IPS-NIHi11 (cell line): ENCODE measurements at places on chromosomes 1 and 21.

DNA sequence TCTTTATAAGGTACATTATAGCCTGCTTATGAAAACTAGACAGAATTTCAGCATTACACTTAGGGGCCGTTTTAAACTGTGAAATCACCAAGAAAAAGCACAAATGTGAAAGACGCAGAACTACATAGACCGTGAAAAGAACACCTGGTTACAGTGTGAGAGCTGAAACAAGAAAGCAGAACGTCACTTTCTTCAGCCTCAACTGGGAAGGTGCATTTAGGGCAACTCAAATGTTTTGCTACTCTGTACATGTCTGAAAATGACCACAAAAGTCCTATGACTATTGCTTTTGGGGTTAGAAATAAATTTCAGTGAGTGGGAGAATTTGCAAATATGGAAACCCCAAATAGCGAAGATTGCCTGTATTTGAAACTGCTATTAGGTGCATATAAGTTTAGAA is 268.7 kb downstream of the OLFM3 start:
- no peak for DNase-seq

- DNase-seq = no peak
Observed at GRCh38 chr1:156926175-156926574, 5.7 kb downstream of the LRRC71 start.

- DNase-seq = no peak
Observed at GRCh38 chr1:44806025-44806703, 987 bp downstream of the DYNLT4 start.

GRCh38 chr1:9687120-9687873 is 35.8 kb downstream of the PIK3CD start:
- DNase-seq = peak; percentile 90

- DNase-seq = no peak
Observed at GRCh38 chr1:171740356-171740863, 1.5 kb downstream of the VAMP4 start.

- DNase-seq = no peak
Observed at GRCh38 chr1:47780469-47780995, 216.7 kb downstream of the TRABD2B start.

DNA sequence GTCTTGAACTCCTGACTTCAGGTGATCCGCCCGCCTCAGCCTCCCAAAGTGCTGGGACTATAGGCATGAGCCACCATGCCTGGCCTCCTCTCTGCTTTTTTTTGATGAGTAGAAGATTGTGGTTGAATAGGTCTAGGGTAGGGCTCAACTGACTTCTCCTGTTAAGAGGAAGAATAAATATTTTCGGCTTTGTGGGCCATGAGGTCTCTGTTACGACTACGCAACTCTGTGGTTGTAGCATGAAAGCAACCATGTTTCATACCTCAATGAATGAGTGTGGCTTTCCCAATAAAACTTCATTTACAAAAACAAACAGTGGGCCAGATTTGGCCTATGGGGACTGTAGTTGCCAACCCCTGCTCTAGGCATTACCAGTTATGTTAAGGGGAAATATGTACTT is 67.8 kb downstream of the NID1 start:
- DNase-seq = no peak

- no peak for DNase-seq
Observed at GRCh38 chr1:235708390-235708962, 58.9 kb upstream of the GNG4 start.

GRCh38 chr1:211327346-211327921 is 801 bp downstream of the TRAF5 start:
- DNase-seq = peak; percentile 38

GRCh38 chr1:24930260-24931145 is at the start of gene RUNX3:
Gene RUNX3, minus strand, starts transcription at chr1:24930276. Its CDS starts 408 bp downstream, at chr1:24929868.
- peak; percentile 88 for DNase-seq

DNA sequence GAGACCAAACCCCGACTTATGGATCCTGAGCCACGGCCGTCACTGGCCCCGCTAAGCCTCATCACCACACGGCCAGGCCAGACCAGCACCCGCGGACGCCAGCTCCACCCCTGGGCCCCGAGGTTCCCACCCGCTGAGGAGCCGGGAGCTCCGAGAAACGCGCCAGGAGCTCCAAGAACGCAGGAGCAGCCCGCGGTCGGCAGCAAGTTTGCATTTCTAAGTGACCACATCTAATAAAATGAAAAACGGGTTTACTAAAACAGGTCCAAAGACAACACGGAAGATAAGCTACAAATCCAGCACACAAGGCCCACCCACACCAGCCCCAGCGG is 8.1 kb upstream of the C1QTNF12 start:
- no peak for DNase-seq

- no peak for DNase-seq
Observed at GRCh38 chr1:100607628-100608240, 69.8 kb downstream of the GPR88 start.

DNA sequence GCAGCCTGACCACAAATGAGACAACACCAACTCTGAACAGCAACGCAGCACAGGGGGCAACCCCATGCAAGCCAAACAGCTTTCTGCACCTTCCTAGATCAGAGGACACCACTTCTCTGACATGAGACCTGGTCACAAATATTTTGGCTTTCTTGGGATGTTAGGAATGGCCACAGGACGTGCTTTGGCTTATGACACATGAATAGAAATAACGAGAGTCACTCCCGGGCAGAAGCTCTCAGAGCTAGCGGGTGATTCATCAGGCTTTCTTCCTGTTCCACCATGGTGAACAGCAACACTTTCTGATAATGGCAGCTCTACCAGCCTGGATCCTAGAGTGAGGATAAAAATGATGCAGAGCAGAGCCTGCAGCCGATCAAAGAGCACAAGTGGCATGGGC is 39.4 kb downstream of the PAFAH2 start:
- no peak for DNase-seq

DNA sequence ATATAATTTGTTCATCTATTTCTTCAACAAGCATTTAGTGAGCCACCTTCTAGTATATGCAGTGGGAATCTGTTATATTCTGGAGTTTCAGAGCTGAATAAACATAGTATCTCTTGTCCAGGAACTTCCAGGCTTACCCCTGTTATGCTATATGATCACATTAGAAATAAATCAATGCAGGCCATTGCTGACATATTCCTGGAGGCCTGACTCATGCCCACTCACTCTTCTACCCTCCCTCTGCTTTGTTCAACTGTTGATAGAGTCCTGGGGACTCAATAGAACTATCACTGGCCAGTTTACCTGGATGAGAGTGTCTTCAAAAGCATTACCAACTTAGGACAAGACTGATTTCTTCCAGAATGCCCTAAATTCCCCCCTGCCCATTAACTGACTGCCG is 29.3 kb upstream of the SRSF10 start:
- peak; percentile 31 for DNase-seq

GRCh38 chr1:226867461-226868054 is 2.9 kb upstream of the PSEN2 start:
- no peak for DNase-seq

DNA sequence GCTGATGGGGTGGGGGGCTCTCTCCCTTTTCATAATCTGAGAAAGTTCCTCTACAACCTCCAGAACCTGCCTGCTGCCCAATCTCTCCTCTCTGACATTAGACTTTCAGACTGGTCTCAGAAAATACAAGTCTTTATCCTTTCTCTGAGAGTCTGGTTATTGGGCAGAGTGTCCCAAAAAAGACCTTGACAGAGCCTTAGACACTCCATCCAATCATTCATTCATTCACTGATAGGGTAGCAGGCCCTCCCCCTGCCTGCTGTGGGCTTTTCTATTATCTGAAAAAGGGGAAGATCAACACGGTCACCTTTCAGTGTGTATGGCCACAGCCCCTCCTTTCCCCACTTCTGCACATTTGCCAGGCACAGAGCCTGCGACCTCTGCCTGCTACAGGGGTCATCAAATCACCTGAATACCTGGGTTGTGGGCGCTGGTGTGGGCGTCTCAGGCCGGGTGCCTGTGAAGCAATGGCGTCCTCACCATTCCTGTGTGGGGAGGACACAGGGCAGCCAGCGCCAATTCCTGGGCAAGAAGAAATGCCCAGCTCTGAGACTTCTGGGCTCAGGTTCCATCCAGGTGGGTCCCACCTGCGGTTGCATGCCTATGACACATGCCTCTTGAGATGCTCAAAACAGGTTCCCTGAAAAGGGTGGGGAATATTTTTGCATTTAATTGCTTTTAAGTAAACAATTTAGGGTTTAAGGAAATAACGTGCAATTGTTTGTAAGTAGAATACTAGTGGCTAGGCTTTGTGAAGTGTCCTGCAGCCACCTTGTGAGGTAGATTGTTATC is 52.8 kb downstream of the ELK4 start:
- no peak for DNase-seq

- DNase-seq = no peak
Observed at GRCh38 chr1:225919906-225920305, 4.1 kb downstream of the PYCR2 start.

DNA sequence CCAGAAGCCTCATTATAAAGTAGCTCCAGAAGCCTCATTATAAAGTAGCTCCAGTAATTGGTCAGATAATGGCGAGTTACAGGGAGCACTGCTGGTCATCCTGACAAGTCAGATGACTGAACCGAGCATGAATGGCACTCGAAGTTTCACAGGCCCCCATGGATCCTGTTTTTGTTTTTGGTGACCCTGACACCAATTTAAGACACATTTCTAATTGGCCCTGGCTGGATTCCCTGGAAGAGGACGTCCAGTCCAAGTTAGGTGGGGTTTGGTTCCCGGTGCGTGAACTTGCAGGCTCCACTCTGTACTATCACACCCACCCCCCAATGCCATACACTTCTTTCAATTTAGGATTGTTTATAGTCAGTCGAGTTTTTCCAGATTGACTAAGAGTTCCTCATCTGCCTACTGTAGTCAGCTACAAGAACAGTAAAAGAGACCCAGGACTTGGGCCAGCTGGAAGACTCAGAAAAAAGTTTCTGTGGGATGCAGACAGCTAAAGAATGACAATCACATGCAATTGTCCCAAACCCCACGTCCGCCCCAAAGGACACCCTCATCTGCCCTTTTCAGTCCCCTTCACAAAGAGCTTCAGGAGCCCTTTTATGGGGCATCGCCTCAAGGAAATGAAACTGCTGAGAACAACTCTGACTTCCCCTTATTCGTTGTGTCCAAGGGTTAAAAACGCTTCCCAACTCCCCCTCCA is 2.7 kb downstream of the DHRS3 start:
- no peak for DNase-seq

DNA sequence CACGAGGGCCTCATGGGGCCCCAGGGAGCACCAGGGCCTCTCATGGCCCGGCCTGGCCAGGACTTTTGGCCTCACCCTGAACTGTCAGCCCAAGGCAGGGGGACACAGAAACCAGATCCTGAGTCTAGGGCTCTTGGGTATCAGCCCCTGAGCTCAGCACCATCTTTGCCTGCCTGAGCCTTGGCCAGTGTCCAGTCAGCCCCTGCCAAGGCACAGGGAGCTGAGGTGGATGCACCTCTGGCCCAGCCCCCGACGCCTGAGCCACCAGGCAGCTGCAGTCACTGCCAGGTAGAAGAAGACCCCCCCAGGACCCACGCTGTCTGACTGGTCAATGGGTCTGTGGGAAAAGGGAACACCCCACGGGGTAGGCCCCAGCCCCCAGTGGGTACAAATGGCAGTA is 25.3 kb downstream of the CDCA8 start:
- no peak for DNase-seq

GRCh38 chr1:118147522-118147921 is 37.5 kb downstream of the SPAG17 start:
- no peak for DNase-seq

- DNase-seq = no peak
Observed at GRCh38 chr1:2528016-2528415, 1.6 kb upstream of the PANK4 start.

- no peak for DNase-seq
Observed at GRCh38 chr1:167145965-167146364, 52.1 kb downstream of the STYXL2 start.

GRCh38 chr1:8216005-8216404 is 101.9 kb upstream of the SLC45A1 start:
- no peak for DNase-seq

- DNase-seq = no peak
Observed at GRCh38 chr1:226632169-226632879, 83.8 kb downstream of the STUM start.

- no peak for DNase-seq
Observed at GRCh38 chr1:160639652-160640051, 7.2 kb downstream of the SLAMF1 start.

- no peak for DNase-seq
Observed at GRCh38 chr1:21326861-21327344, 36.6 kb upstream of the ECE1 start.

- no peak for DNase-seq
Observed at GRCh38 chr21:26948194-26948593, 18.7 kb downstream of the ADAMTS5 start.

- DNase-seq = no peak
Observed at GRCh38 chr1:219945795-219946194, 17.4 kb upstream of the SLC30A10 start.

DNA sequence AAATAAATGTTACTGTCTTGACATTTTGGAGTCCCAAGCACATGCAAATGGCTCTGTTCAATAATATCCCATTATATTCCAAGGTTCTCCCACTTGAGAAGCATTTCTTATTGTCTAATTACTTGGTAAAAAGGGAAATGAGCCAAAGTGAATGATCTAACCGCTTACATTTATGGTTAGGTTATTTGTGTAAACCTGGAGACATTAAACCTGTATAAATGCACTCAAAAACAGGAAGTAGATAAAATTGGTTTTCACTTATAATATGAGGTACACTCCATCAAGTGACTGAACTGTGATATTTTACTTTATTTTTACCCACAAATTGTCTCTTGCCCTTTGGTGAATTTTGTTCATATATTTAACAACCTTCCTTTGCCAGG is 26.8 kb downstream of the KIF1B start:
- no peak for DNase-seq

- peak; percentile 81 for DNase-seq
Observed at GRCh38 chr1:15153842-15154479, 414 bp downstream of the TMEM51 start.

DNA sequence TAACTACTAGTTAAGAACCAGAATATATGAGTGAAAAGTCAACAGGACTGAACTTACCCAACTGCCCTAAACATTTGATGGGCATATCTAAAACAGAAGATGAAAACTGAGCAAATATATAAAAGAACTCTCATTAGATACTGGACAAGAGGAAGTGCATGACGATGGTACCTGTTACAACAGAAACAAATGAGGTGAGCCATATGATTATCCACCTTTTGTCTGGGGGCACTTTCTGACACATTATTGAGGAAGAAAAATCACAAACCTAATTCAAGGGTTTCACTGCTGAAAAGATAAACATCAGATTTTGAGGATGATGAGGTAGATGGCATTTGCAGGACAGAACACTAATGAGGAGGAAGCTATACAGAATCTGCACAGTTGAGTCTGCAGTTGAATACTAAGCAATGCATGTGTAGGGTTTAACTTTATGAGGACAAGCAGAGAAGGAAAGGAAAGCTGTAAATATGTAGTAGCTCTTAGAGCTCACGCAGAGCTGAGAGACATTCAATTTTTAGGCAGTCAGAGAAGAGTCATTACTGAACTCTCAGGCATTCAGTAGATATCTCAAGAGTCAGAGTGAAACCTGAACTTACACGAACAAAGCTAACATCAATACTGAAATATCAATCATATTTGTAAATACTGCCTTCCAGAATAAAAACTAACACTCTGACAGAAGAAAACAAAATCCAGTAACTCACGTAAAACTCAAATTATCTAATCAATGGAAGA is 262.1 kb downstream of the AKT3 start:
- no peak for DNase-seq

GRCh38 chr1:28971980-28972771 is 57.8 kb downstream of the EPB41 start:
- no peak for DNase-seq

GRCh38 chr1:40876891-40877290 is 14.7 kb upstream of the CITED4 start:
- DNase-seq = no peak

- no peak for DNase-seq
Observed at GRCh38 chr1:227899141-227899819, 48.5 kb downstream of the WNT9A start.
